GM04504 (cell line): ENCODE measurements at places on chromosomes 11 and 22.

- DNase-seq: no peak
These were observed 2.4 kb upstream of the WNT11 start for GRCh38 chr11:76208438-76209374.

DNA sequence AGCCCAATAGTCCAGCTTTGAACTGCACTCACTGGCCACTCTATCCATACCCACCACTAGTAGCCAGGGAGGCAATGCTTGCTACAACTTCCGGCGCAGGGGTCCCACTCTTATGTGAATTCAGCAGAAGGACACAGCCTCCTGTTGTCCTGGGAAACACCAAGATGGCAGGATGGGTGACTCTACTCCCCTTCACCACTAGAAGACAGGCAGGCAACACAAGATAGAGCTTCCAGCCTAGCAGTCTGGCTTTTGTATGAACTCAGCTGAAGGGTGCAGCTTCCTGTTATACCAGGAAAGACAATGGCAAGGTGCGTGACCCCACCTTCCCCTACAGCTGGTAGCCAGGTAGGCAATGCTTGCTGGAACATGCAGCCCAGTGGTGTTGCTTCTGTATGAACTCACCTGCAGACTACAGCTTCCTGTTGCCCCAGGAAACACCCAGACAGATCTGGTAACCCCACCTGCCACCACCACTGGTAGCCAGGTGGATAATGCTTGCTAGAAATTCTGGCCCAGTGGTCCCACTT, 205.2 kb upstream of the KIRREL3 start:
- DNase-seq: no peak

GRCh38 chr11:102662607-102663006, 37.5 kb upstream of the MMP20 start:
- DNase-seq: no peak

- DNase-seq: no peak
These were observed 565 bp downstream of the NUCB2 start for GRCh38 chr11:17277024-17277584.

DNA sequence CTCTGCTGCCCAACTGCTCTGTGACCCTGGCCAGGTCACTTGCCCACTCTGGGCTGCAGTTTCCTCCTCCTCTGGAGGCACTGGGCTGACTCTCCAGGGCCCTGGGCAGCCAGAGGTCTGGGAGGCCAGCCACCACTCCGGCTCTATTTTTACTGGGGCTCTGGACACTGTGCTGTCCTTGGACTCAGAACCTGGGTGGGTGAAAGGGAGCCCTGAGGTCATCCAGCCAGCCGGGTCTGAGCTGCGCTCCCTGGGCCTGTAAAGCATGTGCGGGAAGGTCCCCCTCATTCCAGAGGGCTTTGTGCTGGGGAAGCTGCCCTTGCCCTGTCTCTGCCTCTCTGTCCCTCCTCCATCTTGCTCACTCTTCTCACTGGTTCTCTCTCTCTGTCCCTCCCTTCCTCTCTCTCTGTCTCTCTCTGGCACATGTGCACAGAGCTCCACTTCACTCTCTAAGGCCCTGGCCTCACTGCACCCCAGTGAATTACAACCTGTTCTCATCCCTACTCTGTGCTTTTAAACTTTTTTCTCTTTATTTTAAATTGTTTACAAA, 24.6 kb downstream of the MB start:
- DNase-seq: no peak

- no peak for DNase-seq
These were observed 12.9 kb downstream of the TCP11L1 start for GRCh38 chr11:33052231-33052630.

- no peak for DNase-seq
These were observed 141.2 kb downstream of the RBFOX2 start for GRCh38 chr22:35887296-35887875.
